ENCODE measurements at places on chromosomes 3 and 15.
A peak's percentile ranks its signal among the peaks of the same experiment; 100 is the strongest.

DNA sequence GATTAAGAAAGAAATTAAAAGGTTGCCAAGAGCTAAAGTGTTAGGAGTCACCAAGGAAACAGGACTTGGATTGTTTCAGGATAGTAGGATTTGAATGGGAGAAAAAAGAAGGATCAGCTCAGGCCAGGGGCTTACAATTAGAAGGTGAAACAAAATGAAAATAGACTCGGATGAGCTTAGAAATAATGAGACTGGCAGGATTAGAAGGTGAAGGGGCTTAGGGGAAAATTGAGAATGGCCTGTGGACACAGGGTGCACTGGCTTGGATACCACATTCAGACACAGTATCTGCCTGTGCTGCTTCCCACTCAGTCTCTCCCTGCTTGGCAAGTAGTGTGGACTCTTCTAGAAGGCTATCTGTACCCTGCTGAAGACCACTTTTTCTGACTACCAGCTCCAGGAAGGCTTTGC, 206.1 kb upstream of the ATP10A start:
- DNase-seq = no peak

DNA sequence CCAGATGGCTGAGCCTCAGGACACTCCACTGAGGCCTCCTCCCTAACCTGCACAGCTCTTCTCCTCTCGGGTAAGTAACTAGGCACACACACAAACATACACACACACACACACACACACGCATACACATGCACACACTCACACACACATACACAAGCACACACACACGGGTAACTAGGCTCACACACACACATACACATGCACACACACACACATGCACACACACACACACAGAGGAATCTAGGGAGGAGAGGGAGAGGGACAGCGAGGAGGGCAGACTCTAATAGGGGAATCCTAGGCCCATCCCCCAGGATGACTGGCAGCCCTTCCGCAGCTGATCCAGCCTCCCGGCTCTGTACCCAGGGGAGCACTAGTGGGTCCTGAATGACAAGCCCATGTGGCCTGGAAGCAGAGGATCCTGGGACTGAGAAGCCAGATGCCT, 177.4 kb upstream of the LINGO1 start:
- DNase-seq = no peak

DNA sequence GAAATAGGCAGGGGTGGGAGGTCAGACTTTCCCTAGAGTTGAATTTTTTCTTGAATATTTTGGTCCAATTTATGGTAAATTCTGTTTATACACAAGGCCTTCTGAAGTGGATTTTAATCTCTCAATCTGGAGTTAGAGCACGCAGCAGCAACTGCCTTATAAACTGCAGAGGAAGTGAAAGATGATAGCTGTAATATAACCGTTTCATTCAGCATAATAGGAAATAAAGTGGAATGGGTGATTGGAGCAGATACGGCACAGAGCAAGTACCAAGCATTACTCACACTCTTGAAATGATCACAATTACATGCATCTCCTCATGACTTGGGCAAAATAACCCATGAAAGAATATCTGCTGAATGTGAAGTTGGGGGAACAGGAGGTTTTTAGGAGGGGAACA, 106.8 kb downstream of the ARRDC4 start:
- DNase-seq = no peak

DNA sequence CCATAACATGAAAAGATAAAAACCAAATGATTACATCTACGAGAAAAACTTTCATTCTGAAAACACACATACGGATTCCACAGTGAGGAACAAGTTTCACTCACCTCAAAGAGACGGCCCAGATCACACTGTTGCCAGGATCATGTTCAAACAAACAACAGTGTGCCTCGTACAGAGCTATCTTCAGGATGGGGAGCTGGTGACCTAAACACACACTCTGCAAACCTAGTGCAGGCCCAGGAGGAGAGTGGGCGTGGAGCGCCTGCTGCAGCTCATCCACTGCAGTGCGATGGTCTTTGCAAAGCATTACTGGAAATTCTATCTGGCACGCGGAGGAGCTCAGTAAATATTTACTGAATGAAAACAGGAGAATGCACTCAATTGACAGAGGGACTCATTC, 38.5 kb downstream of the TAMM41 start:
- DNase-seq = no peak

- peak; percentile 8 for DNase-seq
Measured at GRCh38 chr3:174342941-174343501, 516.1 kb upstream of the NAALADL2 start.

DNA sequence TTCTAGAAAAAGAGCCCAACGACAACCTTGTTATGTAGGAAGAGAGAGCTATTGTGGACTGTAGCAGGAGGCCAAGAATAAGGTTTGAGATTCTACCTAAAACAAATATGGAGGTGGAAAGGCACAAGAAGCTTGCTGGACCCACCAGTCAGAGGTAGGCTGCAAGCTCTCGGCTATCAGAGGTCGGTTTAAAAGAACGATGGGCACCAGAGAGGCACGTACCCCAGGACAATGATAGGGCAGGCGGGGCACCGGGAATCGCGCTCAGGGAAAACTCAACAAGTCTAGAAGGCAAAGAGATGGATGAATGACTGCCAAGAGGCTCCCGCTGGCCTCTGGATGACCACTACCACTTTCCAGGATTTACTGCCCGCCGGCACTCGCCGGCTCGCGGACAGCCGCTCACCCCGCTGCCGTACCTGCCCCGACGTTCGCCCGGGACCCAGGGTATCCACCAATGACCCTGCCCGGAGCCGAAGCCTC, 1.1 kb downstream of the HDGFL3 start:
- DNase-seq = peak; percentile 25

DNA sequence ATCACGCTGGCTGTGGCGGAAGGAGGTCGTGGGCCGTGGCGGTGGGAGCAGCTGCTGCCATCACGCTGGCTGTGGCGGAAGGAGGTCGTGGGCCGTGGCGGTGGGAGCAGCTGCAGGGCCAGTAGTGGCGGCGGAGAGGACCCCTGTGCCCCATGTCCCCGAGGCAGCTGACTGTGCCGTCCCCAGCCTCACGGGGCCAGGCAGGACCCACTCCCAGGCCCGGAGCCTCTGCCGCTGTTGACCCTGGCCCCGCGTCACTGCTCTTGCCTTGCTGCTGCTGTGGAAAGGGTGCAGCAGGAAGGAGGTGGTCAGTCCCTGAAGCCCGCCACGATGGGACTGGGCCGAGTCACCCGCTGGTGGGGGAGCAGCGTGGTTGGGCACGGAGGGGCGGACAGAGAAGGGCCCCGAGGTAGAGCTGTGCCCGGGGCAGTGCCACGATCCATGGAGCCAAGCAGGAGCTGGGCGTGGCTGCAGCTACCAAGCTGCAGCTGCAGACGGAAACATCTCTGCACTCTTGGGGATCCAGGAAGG, 71.2 kb downstream of the GLB1 start:
- no peak for DNase-seq

DNA sequence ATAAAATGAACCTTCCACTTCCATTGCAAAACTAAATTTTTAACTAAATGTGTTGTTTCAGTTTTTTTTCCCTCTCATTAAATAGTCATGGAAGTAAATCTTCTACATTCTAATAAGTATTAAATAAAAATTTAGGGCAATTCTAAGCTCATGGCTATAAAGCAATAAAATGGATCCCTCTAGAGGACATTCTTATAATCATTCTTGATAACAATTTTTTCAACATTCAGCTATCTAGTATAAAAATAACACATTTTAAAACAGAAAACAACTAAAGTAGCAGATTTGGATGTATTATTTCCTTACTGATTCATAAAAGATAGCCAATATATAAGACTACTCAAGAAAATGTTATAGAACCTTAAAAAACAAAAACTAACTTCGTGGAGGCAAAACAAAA, 393.1 kb downstream of the PLOD2 start:
- DNase-seq = peak; percentile 7

- no peak for DNase-seq
Measured at GRCh38 chr15:71808311-71809020, 1.9 kb upstream of the NR2E3 start.

- DNase-seq = peak; percentile 73
Measured at GRCh38 chr3:107690522-107691138, 167.9 kb downstream of the BBX start.

DNA sequence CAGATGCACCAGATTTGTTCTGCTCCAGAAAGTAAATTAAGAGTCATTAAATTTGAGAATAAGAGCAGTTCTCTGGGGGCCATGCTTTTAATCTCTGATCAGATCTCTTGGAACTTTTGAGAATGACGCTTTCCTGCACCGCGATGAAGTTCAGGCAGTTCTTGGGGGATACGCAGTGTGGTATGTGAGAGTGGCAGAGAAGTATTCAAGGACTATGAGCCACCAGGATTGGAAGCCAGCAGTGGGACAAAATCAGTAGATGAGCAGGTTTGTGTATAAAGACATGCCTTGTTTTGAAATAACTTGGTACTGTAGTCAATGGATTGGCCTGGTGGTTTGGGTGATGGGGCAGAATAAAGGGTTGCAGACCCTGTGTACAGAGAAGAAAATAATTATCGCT, 483.6 kb downstream of the ERC2 start:
- DNase-seq = no peak

DNA sequence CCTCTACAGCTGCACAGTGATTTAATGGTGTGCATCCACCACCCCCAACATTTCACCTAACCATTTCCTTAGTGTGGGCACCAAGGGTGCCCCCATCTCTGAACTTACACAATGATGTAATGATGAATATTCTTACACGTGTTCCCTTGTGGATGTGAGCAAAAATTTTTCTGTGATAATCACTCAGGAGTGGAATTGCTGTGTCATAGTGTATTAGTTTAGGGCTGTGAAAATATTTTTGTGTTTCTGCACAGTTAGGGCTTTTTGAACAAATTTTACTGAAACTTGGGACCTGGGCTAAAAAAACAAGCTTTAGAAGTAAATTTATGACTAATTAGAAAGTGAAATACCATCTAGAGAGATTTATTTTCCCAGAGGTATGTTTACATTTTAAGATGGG, 134.5 kb upstream of the CCNL1 start:
- peak; percentile 37 for DNase-seq

- DNase-seq = no peak
Measured at GRCh38 chr3:192262001-192262400, 465.3 kb downstream of the FGF12 start.

- peak; percentile 96 for DNase-seq
Measured at GRCh38 chr3:168095611-168096209, at the start of gene GOLIM4. Gene GOLIM4 (minus strand): TSS chr3:168095924. CDS start chr3:168095285, 639 bp downstream.
